GM06990 (cell line): ENCODE measurements at places on chromosomes 5 and 9.

DNA sequence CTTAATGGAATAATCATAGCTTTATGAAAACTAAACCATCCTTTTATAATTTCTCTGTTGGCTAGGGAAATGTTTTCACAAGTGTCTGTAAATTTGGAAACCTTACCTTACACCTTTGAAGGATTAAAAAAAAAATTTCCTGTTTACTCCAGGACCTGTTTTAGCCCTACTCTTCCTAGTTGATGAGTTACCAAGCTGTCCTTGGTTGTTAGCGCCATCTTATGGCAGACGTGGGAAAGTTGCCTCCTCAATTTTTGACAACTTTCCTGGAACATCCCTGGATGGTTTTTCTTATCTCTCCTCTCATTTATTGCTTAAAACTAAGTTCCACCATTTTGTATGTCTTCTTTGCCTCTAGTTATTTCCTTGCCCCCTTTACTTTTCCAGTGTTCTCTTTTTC lies 25.7 kb downstream of the ZSWIM6 start:
- no peak for DNase-seq

DNA sequence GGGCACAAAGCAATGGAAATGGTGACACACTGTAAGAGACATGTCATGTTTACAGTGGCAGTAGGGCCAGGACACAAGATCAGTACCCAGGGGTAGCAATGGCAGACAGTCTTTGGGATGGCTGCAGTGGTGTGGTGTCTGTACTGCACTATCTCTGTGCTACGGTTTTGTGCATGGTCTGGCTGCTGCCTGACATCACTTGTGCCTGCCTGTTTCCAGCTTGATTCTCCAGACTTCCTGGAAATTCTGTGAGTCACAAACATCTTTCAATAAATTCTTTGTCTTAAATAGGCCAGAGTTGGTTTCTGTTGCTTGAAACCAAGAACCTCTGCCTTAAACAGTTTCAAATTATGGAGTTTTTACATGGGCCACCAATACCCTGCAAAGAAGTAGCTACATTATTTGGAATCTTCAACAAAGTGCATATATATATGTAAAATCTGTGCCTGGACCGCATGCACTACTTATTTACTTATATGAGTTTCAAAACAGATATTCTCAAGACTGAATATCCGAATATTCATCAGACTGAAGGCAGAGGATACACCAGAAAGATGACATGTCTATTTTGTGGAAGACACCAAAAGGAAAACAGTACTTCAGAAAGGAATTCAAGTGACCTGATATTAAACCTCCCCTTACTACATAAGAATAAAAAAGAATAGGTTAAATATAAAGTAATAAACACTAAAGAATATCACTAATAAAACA lies 188.1 kb downstream of the RFX3 start:
- no peak for DNase-seq

DNA sequence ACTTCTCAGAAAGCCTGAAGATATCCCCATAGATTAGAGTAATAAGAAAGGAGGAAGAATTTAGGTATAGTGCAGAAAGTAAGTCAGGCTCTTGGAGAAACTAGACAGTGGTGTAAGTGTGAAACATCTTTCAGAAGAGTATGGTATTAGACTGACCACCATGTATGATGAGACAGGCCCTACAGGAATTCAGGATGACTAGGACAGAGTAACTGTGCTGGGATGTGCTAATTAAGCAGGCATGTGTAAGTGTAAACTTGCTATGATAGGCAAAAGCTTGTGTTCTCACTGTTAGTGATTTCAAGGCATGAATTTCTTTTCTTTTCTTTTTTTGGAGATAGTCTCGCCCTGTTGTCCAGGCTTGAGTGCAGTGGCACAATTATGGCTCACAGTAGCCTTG lies 70.8 kb downstream of the RAB24 start:
- no peak for DNase-seq

DNA sequence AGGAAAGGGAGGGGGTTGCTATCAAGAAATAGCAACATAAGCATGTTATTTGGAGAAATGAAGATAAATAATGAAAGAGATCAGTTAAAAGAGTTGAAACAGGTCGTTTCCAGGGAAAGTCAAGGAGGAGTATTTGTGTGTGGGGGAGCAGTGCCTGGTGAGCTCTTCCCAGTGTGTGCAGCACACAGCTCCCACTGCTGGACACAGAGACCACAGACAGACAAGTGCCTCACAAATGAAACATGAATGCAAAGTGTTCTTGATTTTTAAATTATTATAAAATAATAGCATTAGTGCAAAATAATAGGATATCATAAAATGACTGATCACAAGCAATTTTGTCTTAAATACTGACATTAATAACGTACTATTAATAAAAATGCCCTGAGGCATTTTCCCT lies 40.8 kb downstream of the LIFR start:
- DNase-seq: no peak

- no peak for DNase-seq
These were observed 44.6 kb downstream of the BARX1 start for GRCh38 chr9:93910598-93910997.

- DNase-seq: peak; percentile 79
These were observed at the start of gene AHRR for GRCh38 chr5:321230-321725. TSS of gene AHRR (plus strand) at chr5:321714. CDS start at chr5:343903, 22,189 bp downstream.

- no peak for DNase-seq
These were observed 20.3 kb downstream of the AOPEP start for GRCh38 chr9:94746541-94747370.

DNA sequence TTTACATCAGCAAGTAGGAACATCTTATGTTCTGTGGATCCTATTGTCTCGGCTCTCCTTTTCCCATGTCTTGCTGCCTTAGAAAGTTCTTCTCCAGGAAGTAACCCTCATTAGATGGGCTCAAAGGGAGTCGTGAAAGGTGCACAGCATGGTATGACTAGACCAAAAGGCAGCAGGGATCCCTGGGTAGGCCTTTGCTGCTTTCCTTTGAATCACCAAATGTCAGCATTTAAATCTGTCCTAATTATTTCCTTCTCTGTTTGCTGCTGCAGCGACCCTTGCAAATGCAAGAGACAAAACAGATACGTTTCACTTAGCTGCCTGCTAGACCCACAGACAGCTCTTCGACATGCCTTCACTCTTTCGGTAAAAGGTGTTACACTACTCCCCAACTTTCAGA lies 218.4 kb downstream of the ACTL7B start:
- no peak for DNase-seq

- no peak for DNase-seq
These were observed 810.8 kb downstream of the TLE1 start for GRCh38 chr9:80878556-80878955.

GRCh38 chr5:127565586-127566270 lies 48.3 kb downstream of the PRRC1 start:
- DNase-seq: no peak

- DNase-seq: no peak
These were observed 3.7 kb upstream of the NIPAL4 start for GRCh38 chr5:157456301-157456700.

- peak; percentile 9 for DNase-seq
These were observed 79.3 kb downstream of the SLC28A3 start for GRCh38 chr9:84261070-84261746.

DNA sequence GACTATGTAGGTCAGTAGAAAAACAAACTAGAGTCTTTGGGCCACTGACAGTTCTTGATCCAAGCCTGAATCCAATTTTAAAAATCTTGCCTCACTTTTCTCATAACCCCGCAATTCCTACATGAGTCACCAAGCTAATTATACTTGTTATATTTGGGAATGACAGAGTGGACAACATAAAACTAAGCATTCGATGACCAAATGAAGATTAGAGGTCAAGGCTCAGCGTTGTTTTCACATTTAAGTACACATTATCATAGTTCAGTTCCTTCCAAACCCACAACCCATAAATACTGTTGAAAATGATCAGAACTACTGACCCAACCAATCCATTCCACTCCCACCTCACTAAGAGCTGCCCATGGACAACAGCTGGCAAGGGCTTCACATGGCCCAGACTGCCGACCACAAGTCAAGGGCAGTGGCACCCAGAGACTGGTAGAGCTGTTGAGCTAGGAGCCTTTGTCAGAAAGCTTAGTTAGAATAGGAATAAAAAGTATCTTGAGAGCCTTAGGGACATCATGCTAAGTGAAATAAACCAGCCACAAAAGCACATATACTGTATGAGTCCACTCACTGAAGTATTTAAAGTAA lies 64.2 kb downstream of the MYO10 start:
- DNase-seq: no peak

DNA sequence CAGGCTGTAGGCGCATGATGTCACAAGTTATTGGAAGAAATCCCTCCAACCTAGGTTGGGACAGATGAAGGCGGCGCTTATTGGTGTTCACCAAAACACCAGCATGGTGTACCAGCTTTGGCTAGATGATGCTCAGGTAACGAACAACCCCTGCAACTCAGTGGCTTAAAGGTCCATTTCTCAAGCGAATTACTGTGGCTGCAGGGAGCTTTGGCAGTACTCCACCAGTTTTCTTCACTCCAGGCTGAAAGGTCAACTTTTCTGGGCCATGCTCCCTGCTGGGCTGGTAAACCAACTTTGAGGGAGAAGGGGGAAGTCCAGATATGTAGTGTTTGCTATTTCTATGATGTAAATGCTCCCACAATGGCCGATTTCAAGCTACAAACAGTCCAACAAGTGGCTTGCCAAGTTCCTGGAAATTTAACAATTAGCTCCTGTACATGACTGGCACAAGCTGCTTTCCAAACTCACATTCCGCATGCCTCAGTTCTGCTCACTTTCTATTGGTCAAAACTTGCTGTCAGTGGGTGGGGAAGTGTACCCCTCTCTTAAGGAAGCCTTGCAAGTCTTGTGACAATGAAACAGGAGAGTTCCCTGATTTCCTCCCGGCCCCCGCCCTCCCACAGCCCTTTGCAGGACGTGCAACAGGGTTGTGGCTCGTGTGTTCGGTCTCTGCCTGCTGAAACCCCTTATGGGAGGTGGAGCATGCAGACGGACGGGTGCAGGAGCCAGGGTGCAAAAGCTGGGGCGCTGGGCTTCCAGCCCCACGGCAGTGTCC lies 588 bp upstream of the ZBED3 start:
- DNase-seq: no peak

GRCh38 chr5:74367241-74367733 lies 273.2 kb downstream of the ENC1 start:
- no peak for DNase-seq
